ENCODE measurements at places on chromosomes 5 and 9.
A peak's percentile ranks its signal among the peaks of the same experiment; 100 is the strongest.

- DNase-seq, result no peak
Observed at GRCh38 chr5:139385061-139386049, 2.3 kb upstream of the SLC23A1 start.

DNA sequence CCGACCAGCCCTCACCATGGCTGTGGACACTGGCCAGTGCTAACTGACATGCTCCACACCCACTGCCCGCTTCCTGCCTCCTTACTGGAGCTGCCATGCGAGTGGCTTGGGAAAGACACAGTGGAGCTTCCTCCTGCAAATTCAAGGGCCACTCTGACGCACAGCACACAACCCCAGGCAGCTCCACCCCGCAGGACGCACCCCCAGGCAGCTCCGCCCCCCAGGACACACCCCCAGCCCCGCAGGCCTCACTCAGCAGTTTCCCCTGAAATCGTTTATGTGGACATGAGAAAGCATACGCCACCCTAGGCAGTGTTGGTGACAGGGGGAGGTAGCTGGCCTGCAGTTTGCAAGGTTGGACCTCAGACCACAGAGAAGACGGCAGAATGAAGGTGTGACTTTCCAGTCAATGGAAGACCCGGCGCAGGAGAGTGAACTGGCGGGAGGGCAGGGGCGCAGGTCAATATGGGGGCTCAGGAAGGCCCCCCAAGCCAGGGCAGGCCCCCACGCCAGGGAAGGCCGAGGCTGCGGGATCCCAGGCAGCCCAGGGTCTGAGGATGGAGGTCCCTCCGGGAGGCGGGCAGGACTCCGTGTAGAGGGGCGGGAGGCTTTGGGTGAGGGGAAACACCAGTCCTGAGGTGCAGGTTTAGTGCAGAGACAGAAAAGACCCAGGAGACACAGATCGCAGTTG, 21.6 kb downstream of the LPCAT1 start:
- no peak for DNase-seq

DNA sequence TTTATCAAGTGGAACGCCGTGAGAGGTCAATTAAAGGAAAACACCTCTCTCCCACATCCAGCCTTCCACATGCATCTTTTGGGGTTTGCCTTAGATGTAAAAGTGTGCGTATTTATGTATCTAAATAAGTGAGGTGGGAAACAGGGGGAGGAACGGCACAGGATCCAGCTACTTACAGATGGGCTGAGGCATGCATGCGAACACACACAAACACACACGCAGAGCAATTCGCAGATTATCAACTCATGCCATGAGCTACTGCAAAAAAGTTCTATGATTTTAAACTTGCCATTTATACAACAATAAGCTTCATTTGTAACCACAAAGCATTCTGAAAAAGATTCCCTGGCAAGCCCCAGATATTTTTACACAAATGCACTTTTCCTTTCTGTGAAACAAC, 242.1 kb downstream of the BNC2 start:
- no peak for DNase-seq

DNA sequence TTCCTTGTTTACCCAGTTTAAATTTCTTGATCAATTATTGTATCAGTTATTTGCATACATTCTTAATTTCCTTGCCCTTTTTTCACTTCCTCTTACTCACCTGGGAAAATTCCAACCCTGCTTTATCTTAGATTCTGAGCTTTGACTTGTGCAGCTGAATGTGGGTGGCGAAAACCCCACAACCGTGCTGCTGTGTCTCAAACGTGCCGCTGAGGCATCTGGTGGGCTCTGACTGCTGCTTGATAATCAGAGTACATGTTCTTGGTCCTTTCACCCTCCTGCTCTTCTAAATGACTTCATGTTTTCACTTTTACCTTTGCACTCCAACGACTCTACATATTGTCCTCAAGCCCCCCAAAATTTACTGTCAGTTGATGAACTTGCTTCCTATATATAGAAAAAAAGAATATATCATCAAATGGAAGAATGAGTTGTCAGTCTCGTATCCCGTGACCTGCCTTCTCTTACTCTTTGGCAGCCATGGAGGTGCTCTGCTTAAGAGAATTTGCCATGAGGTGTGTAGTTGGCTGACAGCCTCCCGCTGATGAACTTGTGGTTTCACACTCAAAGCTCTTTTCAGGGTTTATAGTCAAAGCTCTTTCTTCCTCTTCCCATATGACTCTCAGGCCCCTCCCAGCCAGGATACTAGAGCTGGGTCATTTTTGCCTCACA, 14.0 kb upstream of the JAK2 start:
- peak; percentile 50 for DNase-seq

- DNase-seq, result no peak
Observed at GRCh38 chr9:105138306-105138801, 106.1 kb upstream of the SLC44A1 start.

- DNase-seq, result no peak
Observed at GRCh38 chr5:139019880-139020279, 144.7 kb upstream of the LRRTM2 start.

DNA sequence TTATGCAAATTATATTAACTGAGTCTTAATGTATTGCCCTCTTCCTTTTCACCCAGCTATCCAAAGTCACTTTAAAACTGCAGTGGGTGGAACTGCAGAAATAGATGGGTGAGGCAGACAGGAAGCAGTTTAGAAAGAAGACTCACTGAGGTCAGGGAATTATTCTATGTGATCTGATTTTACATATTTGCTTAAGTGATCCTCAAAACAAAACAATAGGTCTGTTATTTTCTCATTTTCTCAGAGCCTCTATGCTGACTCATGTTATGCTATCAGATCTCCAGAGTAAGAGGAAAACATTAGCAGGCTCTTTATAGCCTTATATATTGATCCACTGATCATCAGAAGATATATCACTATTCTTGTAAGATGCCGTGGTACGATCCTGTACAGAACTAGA, 63.5 kb downstream of the MRPS27 start:
- no peak for DNase-seq

DNA sequence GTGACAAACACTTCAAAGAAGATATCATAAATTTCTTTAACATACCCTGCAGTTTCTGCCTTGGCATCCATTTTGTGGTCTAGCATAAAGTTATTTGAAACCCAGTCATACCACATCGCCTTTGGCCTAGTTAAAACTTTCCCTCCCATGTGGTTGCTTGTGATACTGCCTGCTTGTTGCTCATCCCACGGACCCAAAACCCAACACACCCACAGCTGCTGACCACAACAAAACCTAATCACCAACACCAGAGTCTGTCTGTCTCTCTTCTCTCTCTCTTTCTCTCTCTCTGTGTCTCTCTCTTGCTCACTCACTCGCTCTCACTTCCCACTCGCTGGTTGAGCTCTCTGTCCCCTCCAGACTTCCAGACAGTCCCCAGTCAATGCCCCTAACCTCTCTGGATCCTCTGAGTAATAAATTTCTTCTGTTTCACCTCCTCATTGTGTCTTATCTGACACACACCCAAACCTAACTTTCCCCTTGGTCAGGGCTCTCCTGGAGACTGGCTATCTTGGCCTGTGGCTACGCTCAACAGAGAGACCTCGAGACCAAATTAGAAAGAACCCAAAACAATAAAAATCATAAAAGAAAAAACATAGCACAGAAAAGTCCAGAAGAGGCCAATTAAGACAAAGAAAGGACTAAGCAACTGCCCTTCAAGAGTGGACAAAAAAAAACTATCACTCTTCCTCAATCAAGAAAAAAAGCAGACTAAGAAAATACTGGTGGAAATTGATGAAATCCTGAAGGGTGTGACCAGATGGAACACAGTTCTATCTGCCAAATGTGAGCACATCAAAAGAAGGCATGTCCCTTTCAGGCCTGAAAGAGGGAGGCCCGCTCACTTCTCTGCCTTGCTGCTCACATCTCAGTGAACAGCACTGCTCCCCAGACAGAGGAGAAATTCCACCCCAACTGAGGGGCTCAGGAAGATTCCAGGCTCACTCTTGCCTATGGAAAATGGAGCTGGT, 41.5 kb downstream of the TTLL11 start:
- no peak for DNase-seq

- no peak for DNase-seq
Observed at GRCh38 chr9:93828331-93829097, 126.6 kb downstream of the BARX1 start.

DNA sequence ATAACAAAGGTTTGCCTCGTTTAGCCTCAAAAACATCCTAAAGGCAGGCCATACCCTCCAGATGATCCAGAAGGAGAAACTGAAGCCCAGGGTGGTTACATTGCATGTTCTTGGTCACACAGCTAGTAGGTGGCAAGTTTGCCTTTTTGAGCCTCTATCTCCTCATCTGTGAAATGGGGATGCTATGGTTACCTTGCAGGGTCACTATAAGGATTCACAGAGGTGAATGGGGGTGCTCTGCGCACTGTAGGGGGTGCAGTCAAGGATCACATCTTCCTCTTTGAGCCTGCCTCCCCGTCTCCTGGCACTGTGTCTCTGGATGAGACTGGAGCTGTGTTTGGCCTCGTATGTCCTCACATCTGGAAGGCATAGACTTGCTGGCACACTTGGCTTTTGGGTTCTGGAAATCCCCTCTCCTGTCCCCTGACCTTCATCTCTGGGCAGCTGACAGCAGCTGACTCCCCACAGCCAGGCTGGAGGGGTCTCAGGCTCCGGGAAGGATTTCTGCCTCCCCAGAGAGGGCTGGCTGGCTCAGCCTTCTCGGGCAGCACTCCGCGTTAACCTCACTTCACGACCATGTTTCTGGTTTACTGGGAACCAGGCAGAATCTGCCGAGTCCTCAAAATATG, 167.7 kb downstream of the RGS3 start:
- no peak for DNase-seq

DNA sequence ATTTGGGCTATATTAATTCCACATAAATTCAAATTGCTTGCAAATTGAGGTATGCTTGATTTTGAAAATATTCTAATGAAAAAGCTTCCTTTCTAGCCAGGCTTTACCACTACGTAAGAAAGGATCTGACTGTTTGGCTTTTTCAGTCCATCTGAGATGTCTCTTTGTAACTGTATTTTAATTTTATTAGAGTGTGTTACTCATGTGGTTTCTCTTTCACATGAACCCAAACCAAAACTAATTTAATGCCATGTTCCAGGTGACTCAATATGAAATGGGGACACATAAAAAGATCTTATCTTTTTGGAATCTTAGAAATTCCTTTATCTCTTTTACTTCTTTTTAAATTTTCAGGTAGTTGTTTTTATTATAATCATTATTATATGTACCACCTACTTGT, 85.3 kb downstream of the NFIB start:
- DNase-seq, result no peak

- peak; percentile 22 for DNase-seq
Observed at GRCh38 chr5:149434162-149435014, 55.3 kb upstream of the IL17B start.

DNA sequence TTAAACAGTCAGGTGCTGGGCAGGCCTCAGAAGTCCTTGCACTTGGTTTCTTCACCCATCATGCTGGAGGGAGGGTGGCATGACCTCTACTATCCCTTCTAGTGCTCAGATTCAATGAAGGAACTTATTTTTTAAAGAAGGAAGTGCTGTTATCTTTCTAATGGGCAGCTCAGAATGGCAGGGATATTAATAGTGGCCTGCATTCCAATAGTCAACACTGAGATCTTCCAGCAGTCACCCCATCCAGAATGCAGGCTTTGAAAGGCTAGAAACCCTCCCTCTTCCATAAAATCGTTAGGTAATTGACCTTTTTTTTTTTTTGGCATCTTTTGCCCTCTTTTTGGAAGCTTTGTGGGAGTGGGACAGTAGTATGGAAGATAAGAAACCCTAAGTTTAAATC, 325.0 kb downstream of the ARRDC3 start:
- DNase-seq, result no peak

DNA sequence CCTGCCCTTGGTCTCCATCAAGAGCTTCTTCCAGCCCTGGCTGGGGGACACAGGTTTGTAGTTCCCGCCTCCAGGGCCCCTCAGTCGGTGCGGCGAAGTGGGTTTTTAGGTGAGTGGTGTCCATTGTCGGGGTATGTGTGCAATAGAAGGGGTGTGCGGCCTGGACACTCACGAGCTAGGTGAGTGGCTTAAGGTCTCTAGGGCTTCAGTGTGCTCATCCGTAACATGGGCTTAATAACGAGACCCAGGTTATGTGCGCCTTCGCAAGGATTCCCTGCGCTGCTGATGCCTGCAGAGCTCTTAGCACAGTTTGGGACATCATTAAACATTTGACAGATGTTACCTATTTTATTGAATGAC, 656 bp downstream of the CEP78 start:
- DNase-seq, result no peak

DNA sequence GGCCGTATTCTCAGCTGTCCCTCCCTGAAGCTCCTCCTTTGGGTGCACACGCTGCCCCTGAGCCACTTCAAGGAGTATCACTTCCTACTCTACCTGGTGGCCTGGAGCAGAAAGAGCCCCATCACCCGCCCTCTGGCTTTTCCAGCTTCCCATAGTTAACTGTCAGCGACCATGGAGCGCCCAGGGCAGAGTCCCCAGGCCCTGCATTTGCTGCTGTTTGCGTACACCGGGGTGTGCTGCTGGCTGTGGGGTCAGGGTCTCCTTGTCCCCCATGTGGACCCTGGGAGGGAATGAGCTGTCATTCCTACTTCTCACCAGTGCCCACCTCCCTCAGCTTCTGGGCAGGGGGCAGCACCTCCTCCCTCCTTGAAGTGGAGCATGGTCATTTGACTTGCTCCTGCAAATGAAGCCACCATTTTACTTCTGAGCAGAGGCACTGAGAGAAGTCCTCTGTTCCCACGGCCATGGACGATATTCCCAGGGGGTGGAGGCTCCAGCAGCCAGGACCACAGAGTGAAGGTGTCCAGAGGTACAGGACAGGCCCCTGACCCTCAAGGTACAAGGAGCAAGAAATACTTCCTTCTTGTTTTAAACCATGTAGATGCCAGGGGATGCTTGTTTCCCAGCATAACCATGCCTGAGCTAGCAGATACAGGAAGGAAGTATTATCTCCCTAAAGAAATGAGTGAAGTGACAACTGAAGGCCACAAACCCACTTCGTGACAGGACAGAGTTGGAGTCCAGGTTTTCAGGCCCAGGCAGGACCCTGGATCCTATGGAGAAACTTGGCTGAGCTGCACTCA, 40.6 kb upstream of the COL5A1 start:
- no peak for DNase-seq

DNA sequence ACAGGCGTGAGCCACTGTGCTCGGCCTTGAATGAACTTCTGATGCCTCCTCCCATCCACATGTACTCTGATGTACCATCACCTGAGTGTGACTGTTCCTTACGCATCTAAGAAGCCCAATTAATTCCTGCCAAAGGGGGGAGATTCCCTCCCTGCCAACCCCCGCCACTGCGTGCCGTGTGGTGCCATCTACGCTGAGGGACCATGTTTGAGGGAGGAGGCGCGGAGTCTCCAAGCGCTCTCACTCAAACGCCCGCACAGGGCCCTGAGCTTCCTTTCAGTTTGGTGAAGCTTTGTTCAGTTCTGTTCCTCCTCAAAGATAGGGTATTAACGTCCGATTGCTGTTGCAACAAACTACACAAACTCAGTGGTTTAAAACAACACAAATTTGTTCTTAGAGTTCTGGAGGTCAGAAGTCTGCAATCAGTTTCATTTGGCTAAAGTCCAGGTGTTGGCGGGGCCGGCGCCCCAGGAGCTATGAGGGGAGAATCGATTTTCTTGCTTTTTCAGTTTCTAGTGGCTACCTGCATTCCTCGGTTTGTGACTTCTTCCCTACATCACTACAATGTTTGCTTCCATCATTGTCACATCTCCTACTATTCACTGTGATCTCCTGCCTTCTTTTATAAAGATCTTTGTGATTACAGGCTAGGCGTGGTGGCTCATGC, 13.9 kb upstream of the PRXL2C start:
- DNase-seq, result no peak
